ENCODE measurements at places on chromosomes 4 and X.

GRCh38 chr4:163447481-163447880, 26.1 kb downstream of the TKTL2 start:
- no peak for DNase-seq

DNA sequence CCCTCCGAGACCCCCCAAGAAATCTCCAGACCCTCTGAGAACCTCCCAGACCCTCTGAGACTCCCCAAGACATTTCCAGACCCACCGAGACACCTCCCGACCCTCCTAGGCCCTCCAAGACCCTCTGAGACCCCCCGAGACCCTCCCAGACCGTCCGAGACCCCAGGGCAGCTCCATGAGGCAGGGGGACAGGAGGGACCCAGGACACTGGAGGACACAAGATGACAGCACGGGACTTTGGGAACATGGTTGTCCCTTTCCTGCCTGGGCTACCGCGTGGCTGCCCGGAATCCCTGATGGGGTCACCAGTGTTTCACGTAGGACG, 10.3 kb downstream of the CTBP1 start:
- no peak for DNase-seq

DNA sequence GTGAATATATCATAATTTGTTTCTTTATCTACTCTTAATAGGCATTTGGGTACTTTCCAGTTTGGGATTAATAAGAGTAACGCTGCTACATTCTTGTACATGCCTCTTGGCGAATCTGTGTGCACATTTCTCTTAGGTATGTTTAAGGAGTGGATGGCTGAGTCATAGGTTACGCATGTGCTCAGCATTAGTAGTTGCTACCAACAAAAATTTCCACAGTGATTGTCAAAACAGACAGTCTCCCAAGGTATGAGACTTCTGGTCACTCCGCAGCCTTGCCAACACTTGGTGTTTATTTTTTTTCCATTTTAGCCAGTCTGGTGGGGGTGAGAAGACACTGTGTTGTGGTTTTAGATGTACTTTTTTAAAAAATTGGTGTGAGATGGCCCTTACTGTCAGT, 44.6 kb downstream of the FGFBP1 start:
- no peak for DNase-seq

DNA sequence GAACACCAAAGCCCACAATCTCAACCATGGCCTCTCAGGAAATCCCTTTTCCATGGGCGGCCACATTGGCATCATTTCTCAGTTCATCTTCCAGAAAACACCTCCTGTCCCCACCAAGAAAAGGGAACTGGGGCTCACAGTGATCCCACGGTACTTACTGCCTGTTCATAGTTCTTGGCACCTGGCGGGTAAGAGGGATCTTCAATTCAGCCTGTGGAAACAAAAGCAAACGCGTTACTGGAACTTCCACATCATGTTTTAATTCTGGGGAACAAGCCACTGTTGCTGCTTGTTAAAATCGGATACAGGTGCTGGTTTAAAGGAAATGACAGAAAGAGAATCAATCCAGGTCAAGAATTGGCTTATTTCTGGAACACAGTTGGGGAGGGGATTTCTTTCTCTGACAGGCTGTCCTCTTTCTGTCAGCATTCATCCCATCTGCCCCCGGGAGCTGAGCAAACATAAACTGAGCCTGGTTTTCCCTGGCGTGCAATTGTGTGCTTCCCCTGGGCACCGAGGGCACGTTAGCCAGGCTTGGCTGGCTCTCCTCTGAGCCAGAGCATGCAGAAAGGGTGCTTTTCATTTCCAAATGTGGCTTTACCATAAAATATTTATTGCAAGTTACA, 16.8 kb downstream of the CLNK start:
- no peak for DNase-seq

- DNase-seq = no peak
Observed at GRCh38 chr4:118774989-118775388, 60.9 kb downstream of the SEC24D start.
